IMR-90 (cell line): ENCODE measurements at places on chromosomes 3 and 15.
A peak's percentile ranks its signal among the peaks of the same experiment; 100 is the strongest.

GRCh38 chr3:114789803-114790202 lies 357.3 kb downstream of the ZBTB20 start:
- H3K4me3 ChIP-seq = no peak overlapping the region
- H3K27me3 ChIP-seq = no peaks in the 10 kb centered on the region
- no peaks in the 10 kb centered on the region for H3K4me1 ChIP-seq
- H3K36me3 ChIP-seq = no peaks in the 10 kb centered on the region
- no peak overlapping the region for H3K27ac ChIP-seq

DNA sequence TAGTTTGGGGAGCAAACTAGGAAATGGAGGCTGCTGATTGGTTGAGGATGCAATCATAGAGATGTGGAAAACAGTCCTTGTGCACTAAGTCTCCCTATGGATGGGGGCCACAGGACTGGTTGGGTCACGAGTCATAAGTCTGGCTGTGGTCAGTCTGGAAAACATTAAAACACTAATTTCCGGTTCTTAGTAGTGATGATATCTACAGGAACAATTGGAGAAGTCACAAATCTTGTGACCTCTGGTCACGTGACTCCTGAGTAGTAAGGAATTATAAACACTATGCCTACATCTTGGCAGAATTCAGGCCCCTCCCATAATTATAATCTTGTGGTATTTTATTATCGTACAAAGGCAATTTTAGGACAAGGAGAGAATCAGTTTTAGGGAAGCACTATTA lies 317.3 kb upstream of the ARPP21 start:
- DNase-seq = no peak
- H3K36me3 ChIP-seq = no peaks in the 10 kb centered on the region
- H3K4me3 ChIP-seq = no peak overlapping the region
- H3K4me1 ChIP-seq = no peaks in the 10 kb centered on the region
- no peaks in the 10 kb centered on the region for H3K27me3 ChIP-seq

DNA sequence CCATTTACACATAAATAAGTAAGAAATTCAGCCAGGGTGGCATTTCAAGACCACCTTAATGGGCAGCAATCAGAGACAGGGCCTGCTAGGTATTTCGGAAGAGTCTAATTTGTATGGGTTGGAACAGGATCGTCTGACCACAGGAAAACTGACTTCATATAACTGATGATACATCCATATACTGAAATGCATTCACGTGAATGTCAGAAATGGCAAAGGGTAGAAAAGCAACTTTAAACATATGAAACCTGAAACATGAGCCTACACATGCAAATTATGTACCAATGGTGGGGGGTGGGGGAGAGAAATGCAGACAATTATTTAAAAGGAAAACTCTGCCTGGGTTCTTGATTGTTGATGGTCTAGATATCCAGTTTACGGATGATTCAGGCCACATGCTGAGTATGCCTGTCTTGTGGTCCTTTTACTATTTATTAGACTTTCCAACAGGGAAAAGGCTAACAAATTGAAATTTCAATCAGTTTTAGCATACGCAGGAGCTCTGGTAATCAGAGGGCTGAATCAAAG lies 582.2 kb downstream of the FOXP1 start:
- H3K36me3 ChIP-seq = peaks cover 25% of the 10 kb centered on the region
- no peak overlapping the region for H3K27ac ChIP-seq
- H3K4me3 ChIP-seq = no peak overlapping the region
- DNase-seq = peak; percentile 29

DNA sequence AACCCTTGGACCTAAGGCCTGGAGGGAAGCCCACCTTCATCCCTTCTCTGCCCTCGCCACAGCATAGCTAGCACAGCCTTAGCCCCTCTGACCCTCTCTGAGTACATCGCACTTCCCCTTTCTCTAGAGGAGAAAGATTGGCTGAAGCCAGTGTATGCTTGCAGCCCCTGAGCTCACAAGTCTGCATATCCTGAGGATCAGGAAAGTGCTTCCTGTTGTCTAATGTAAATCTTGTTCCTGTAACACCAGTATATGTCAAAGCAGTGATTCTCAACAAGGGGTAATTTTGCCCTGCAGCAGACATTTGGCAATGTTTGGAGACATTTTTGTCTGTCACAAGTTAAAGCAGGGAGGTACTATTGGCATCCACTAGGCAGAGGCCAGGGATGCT lies 2.2 kb upstream of the PRKCD start:
- H3K4me3 ChIP-seq = no peak overlapping the region
- no peaks in the 10 kb centered on the region for H3K36me3 ChIP-seq
- H3K27me3 ChIP-seq = peaks cover 34% of the 10 kb centered on the region
- no peak for DNase-seq
- H3K4me1 ChIP-seq = peaks cover 21% of the 10 kb centered on the region; the same call in 1 of the 2 replicates
- H3K27ac ChIP-seq = no peak overlapping the region

DNA sequence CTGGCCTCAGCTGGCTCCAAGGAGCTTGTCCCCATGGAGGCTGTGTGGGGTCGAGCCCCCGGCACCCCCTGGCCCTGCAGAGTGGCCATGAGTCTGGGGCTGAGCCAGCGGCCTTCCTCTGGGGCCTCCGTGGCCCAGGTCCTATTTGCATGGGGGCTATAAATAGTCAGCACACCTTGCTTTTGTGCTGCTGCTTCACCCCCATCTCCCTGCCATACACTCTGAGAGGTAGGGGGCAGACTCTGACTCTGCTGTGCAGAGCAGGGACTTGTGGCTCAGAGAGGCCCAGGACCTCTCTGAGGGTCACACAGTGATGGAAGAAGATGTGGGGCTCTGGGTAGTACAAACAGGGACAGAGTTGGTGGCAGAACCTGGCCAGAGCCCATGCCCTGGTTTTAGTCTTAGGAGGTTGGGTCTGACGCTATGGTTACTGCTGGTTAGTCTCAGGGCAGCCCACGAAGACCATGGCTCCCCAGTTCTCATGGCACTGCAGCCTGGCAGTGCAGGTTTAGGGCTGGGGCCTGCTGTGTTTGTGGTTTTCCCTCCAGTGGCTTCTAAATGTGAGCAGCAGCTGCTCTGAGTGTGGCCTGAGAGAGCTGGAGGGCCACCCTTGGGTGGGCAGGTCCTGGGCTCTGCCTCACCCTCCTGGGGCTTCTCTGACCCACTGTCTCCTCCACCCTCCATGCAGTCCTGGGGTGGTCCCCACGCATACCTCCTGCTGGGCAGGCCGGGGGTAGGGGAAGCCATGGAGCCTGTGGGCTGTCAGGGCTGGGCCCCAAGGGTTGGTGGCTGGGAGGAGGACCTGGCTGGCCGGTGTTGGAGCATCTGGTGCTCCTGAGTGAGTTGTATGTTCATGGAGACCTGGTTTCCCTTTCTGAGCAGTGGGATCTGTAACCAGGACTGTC lies 13.6 kb downstream of the PRKCD start:
- no peaks in the 10 kb centered on the region for H3K4me1 ChIP-seq
- no peaks in the 10 kb centered on the region for H3K27me3 ChIP-seq
- no peak overlapping the region for H3K4me3 ChIP-seq
- peaks cover 11% of the 10 kb centered on the region for H3K36me3 ChIP-seq
- no peak for DNase-seq

- H3K36me3 ChIP-seq = peaks cover 9% of the 10 kb centered on the region
- no peaks in the 10 kb centered on the region for H3K27me3 ChIP-seq
- H3K4me3 ChIP-seq = no peak overlapping the region
- H3K27ac ChIP-seq = no peak overlapping the region
These were observed 136.3 kb downstream of the THSD4 start for GRCh38 chr15:71251584-71252043.
